ENCODE measurements at places on chromosomes 1 and 21.

GRCh38 chr1:10900251-10900651, 103.8 kb upstream of the CASZ1 start:
- DNase-seq = no peak

DNA sequence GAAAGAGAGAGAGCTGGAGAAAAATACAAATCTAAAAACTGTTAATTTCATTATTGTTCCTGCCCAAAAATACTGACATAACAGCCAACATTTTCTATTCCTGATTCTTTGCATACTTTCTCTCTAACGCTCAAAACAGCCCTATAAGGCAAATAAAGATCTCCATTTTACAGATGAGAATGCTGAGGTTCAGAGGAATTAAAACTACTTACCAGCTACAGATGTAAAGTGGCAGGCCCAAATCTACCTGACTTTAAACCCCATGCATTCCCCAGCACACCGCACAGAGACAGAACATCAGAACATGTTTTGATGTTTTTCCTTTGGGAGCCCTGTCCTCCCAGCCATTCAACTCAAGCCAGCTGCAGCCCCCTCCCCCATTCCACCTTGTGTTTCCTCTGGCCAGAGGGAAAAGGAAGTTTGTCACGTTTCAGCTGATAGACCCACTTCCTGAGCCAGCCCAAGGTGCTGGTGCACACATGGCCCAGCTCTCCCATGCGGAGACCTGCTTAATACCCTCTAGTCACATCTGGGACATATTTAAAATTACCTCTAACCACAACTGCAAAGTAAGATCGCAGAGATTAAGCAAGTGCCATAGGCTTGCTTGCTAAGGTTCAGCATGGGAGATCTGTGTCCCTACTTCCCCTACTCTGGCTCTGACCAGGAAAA, 133.1 kb upstream of the NFIA start:
- no peak for DNase-seq

DNA sequence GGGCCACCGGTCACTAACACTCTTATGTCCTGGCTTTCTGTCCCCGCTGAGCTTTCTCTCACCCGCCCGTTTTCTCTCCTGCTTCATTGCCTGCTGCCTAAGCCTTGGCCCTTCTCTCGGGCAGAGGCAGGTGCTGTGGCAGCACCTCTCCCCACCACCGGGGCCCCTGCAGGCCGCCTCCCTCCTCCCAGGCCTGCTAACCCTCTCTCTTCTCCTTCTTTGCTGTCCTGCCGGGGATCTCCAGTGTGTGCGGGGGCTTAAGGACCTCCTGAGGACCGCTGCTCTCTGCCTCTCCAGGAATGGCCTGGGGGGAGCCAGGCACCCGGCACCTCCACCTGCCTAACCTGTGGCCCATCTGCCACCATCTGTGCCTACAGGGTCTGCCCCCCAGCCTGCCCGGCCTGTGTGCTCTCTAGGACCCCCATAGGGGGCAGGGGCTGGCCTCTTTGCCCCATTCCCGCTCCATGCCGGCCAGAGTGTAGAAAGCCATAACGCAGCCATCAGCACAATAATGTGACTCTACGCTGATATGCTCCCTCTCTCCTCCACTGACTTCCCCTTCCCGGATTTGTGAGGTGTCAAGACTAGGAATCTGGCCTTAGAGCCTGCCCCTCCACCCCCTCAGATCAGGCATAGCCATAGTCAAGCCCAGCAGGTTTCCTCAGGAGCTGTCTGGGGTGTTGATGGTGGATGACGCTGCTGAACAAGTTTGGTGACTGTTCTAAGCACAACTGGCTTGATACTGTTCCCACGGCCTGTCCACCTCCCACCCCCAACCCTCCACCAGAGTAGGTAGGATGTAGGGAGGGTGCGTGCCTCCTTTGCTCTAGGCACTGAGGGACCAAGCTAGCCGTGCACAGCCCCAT, 6.1 kb upstream of the SFN start:
- no peak for DNase-seq

DNA sequence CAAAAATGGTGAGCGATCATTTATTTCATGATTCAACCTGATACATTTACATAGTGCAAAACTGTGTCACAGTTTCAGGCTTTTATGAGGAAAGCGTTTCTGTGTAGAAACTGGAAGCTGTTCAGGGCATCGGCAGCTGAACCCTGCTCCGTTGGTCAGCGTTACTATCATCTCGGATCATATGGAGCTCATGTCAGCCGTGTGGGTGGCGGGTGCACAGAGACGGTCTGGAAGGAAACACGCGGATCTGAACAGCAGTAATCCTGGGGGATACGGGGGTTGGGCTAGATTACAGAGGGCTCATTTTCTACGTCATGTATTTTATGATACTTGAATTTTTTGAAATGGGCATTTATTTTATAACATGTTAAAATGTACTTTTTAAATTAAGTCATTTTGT, 15.1 kb downstream of the C1orf174 start:
- no peak for DNase-seq

DNA sequence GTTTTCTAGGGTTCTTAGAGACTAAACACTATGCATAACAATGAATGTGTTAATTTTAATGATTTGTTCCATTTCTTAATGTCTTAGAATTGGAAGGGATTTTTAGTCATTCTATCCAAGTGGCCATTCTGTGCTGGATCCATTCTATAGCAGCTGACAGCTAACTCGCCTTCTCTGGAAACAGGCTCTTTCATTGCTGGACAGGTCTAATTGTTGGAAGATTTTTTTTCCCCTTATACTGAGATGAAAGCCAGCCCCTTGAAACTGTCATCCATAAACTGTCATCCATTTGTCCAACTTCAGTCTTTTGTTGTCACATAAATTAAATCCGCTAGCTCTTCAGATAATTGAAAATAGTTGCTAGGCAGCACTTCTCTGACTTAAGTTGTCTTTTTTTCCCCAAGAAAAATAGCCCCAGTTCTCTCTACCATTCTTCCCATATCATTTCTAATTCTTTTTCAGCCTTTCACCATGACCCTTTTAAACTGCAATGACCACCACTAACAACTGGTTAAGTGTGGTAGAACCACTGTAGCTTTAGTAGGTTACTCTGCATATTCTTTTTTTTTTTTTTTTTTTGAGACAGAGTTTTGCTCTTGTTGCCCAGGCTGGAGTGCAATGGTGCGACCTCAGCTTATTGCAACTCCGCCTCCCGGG, 19.7 kb downstream of the AK4 start:
- DNase-seq = peak; percentile 28

DNA sequence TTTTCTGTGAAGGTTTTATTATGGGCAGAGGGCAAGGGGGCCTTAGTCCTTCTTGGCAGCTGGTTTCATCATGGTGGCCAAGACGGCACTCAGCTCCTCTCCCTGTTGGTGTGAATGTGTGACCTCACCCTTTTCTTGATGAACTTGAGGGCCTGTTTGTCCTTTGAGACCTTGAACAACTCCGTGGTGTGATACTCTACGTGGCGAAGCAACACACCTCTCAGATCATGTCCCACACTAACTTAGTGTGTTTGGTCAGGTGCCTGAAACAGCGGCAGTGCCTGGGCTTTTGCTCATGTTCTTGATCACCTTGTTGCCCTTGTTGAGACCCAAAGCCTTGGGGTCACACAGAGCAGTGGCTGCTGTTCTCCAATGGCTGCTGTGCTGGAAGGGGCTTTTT, 13.4 kb downstream of the L1TD1 start:
- no peak for DNase-seq

All from eye (tissue), 1 donor.